DMS79 (cell line): ENCODE measurements at places on chromosomes 5 and 9.

DNA sequence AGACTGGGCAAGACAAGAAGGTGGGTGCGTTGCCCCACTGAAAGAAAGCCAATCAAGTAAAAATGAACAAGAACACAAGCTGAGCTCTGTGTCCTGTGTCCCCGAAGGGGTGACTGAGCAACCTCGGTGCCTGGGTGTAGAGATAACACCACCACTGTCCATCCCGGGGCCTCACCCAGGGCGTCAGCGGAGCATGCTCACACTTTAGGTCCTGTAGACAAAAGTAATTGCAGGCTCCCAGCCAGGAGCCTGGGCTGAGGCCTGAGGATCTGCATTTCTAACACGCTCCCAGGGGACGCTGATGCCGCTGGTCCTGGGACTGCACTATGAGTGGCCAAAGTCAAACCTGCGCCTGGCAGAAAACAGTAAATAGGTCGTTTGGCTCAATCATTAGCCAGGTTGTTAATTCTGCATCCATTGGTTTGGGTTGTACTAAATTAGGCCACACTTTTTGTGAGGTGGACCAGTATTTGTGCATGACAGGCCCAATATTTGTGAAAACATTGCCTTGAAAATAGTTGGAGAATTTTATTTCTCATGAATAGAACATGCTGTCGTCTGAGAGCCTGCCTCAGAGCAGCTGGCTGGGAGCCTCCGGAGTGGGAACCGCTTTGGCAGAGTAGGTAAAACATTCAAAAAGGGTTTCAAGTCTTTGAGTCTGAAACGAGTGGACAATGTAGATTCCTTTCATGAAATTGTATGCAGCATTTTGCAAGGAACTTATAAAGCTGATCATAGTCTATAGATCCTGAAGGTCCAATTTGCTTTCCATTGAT, 38.3 kb downstream of the ANKRD33B start:
- no peak for DNase-seq

DNA sequence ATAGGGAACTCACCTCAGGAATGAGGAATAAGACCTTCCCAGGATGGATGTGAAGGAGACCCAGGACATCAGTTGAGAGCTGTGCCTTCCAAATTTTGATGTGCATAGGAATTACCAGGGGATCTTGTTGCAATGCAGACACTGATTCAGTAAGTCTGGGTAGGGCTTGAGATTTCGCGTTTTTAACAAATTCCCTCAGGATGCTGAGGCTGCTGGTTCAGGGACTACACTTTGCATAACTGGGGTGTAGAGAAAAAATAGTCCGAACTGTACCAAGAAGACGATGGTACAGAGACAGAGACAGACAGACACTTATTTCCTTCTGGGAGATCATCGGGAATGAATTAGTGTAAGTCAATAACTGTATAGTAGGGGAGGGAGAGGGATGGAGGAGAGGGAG, 82.3 kb upstream of the FREM1 start:
- no peak for DNase-seq

- DNase-seq = no peak
Measured at GRCh38 chr5:150137997-150138396, 17.6 kb downstream of the PDGFRB start.

DNA sequence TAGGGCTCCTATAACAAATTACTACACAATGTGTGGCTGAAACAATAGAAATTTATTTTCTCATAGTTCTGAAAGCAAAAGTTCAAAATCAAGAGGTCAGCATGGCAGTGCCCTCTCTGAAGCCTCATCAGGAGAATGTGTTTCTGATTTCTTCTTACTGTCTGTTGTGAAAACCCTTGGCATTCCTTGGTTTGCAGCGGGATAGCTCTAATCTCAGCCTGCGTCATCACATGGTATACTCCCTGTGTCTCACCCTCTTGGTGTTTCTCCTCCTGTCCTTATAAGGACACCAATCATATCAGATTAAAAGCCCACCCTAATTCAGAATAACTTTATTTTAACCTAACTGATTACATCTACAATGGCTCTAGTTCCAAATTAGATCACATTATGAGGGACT, 87.5 kb upstream of the CDH9 start:
- no peak for DNase-seq
